ENCODE measurements at places on chromosomes 12 and 14.

DNA sequence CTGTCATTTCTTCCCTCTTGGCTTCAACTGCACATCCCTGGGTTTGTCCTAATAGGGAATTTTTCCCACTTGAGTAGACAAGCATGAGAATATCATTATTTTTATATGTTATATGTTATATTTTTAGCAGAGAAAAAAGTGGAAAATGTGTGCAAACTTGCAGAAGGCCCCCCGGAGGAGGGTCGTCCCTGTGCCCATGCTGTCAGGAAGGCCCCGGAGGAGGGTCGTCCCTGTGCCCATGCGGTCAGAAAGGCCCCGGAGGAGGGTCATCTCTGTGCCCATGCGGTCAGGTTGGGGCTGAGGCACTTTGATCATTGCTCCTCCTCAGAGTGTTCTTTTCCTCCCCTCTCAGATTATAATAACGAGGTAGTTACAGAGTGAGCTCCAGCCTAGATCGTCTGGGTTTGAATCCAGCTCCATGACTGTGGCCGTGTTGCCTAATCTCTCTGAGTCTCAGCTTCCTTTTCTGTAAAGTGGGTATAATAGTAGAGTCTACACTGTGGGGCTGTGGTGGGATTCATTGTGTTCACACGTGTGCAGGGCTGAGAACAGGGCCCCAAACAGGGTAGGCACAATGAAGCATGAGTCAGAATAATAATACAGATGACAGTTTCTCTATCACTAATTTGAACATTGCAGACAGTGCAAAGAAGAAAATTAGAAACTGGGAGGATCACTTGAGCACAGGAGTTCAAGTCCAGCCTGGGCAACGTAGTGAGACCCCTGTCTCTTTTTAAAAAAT is 33.4 kb downstream of the ELK3 start:
- no peak for DNase-seq

DNA sequence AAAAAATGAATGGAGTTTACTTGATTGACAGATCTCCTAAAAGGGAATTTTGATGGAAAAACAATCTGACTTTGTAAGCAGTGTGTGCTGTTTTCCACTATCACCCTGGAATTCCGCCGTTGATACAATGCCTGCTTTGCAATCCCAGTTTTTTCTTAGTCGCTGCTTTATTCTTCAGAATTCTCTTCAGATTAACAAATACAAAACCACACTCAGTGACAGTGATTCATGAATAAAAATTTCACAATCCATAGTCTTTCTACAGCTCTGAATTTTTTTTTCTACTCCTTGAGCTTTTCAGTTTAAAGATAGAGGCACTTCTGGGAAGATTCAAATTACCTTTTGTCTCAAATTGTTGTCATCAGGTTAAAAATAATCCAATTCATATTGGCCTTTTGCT is 44.6 kb upstream of the KITLG start:
- DNase-seq: no peak

DNA sequence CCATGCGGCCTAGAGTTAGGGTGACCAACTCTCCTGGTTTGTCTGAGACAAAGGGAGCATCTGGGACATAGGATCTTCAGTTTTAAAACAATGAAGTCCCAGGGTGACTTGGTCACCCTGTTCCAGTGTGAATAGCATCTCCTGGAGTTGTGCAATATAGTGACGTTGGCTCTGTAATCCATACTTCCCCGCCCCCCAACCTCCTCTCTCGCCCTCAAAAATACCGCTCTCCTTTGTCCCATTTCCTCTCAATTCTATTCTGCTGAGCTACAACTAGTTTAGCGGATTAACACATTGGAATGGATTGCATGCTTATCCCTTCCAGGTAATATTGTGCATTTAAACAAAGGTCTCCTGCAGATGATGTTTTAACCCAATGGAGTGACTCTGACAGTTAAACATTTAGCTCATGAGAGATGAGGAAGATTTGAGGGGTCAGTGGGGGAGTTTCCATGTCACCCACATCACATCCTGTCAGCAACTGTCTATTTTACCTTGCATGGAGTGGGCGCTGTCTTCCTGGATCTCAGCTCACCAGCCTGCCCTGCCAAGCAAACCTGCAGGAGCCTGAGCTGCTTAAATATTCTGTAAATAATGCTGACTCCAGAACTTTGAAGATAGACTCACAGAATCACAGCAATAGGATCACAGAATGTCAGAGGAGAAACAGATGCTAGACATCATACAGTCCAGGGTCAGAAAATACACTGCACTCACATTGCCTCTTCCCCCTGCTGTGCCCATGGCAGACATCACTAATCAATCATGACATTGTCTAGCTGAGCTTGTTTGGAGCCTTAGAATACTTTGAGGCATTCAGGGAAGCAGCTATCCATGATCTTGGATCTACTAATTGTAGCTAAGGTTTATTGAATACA is 43.0 kb downstream of the MAP1LC3B2 start:
- no peak for DNase-seq

DNA sequence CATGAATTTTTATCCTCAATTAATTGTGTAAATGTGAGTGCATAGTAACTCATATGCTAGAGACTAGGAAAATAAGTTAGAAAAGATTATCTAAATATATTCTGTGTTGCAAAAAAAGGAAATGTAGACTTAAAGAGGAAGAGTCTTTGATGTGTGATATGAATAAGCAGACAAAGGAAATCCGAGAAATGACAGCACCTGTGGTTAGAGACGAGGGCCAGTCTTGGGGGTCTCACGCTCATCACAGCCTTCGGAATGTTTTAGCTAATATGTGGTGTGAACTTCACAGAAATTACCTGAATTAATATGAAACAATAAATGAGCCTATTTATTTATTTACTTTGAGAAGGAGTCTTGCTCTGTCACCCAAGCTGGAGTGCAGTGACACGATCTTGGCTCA is 11.6 kb downstream of the ATP6V0A2 start:
- no peak for DNase-seq

- DNase-seq: no peak
Measured at GRCh38 chr14:80017795-80018194, 193.5 kb downstream of the DIO2 start.

DNA sequence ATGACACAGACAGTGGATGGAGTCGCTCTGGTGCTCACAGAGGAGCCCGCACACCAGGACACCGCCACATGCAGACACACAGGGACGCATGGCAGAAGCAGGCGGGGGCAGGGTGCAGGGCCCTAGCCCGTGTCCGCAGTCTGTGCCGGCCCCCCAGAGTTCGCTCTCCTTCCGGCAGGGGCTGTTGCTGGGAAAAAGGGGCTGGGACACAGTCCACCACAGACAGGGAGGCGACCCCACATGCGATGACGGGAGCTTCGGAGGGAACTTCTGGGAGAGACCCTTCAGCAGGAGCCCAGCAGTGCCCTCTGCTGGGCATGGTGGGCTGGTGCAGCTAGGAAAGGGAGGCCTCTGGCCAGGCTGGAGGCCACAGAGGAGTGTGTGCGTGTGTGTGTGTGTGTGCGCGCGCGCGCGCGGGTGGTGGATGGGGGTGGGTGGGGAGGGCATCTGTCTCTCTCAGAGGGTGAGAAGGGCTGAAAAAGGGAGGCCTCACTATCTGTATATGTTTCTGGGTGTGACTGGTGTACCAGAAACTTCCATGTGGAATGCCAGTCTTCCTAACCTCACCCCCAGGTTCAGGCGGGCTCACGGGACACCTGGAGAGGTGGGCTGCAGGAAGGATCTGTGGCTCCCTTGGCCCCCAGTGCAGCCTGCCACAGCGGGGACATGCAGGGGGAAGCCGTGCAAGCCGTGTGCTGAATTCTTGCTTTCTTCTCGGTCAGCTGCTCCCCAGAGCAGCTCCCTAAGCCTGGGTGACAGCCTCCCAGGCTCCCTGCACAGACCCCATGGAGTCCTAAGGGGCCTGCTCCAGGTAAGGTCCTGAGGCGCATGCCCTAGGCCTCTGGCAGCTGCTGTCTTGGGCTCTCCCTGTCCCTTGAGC is 60.7 kb downstream of the PLEKHG3 start:
- DNase-seq: peak; percentile 51

DNA sequence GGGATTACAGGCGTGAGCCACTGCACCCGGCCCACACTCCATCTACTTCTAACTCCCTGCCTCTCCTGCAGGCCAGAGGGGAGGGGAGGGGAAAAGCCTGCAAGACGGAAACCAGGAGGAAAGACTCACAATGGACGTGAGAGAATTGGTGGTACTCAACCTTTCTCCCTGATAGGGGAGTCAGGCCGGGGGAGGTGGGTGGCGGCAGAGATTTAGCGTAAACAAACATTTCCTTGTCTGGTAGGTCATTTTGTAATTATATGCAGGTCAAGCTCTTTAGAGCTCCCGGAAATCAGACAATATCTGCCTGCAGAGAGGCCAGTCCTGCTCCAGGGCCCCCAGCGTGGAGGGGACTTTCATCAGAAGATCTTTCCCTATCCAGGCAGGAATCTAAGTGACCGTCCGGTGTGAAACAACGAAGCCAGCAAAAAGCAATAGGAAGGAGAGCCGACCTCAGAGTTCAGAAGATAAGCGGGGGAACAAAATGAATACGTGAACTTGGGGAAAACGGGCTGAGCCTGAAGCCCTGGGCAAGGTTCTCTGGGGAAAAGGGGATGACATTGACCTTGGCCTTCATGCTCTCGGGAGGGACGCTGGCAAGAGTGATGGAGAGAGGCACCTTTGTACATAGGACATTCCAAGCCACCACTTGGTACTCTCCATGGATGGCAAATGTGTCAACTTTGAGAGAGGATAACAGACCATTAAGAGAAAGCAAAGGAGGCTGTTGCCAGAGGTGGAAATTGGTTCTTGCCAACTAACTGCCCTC is 62.3 kb downstream of the SPRING1 start:
- DNase-seq: no peak

- no peak for DNase-seq
Measured at GRCh38 chr12:87704374-87704773, 324.8 kb downstream of the C12orf50 start.

DNA sequence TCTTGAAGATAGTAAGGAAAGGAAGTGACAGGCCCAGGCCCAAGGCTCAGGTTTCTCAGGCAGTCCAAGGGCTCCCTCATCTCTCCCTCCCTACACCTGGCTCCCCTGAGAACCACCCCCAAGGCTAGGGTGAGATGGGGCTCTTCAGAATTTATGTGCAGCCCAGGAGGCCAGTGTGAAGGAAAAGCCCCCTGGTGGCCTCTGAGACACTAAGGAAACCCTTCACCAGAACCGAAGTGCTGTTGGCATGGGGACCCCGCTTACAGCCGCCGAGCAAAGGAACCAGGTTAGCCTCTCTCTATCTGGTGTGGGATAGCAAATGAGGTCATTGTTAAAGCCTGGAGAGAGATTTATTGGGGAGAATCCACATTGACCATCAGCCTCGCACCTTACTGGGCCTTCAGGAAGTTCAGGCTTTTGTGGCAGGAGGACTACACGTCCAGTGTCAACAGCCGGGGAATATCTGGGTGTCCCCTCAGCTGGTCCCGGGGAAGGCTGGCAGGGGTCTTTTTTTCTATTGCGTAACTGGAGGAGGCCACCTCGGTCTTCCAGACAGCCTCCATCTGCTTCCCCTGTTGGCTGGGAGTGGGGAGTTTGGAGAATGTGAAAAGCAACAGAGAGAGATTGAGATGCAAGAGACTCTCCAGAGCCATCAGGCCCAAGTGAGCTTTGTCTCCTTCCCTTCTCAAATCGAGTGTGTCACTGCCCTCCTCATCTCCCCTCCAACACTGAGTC is 18.1 kb downstream of the FAM186B start:
- DNase-seq: no peak

DNA sequence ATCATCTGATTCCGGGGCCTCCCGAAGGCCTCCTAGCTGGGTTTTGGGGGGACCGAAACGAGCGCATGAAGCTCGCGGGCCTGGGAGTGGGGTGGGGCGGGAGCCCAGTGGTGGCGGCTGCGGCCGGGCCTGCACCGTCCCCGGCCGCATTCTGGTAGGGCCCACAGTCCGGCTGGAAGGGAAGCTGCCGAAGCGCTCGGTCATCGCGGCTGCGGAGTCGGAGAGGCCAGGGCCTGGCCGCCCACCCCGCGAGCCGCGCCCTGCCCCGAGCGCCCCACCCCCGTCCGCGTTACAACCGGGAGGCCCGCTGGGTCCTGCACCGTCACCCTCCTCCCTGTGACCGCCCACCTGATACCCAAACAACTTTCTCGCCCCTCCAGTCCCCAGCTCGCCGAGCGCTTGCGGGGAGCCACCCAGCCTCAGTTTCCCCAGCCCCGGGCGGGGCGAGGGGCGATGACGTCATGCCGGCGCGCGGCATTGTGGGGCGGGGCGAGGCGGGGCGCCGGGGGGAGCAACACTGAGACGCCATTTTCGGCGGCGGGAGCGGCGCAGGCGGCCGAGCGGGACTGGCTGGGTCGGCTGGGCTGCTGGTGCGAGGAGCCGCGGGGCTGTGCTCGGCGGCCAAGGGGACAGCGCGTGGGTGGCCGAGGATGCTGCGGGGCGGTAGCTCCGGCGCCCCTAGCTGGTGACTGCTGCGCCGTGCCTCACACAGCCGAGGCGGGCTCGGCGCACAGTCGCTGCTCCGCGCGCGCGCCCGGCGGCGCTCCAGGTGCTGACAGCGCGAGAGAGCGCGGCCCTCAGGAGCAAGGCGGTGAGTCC is at the start of gene KLC1:
KLC1 (plus strand) TSS at position 528 of the 819 bp plus-strand sequence. CDS start 25,354 bp downstream, outside the sequence.
- peak; percentile 28 for DNase-seq

- DNase-seq: no peak
Measured at GRCh38 chr14:105117710-105118385, 50.7 kb downstream of the JAG2 start.

DNA sequence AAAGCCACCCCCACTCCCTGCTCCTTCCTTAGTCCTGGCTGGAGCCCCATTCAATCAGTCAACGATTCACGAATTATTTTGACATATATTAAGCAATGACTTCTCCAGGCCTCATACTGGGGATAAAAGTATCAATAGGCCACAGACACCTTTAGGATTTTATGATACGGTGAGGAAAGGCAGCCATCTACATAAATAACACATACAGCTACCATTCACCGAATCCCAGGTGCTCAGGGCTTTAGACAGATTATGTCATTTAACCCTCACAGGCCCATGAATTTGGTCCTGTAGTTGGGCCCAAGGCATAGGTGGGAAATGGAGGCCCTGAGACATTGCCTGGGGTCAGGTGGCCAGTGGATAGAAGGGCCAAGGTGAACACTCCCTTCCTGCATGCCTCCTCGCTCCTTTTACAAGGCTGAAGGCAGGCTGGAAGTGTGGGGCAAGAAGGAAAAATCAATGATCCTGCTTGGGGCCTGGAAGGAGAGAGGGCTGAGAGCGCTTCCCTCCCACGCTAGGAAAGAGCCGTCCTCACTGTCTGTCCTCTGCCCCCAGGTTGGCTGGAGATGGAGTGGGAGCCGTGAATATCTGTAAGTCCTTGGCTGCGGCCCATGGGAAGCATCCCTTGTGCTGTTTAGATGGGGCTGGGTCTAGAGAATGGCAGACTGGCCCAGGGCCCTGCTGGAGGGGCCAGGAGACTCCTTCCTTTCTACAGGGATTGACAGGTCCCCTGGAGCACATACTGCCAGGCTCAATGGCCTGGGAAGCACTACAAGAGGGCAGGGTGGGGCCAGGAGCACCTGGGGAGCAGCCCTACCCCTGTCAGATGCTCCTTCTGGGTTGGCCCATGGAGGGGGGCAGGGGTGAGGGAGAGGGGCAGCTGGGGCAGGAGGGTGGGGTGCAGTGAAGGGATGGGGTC is 14.8 kb downstream of the KRT7 start:
- DNase-seq: no peak

DNA sequence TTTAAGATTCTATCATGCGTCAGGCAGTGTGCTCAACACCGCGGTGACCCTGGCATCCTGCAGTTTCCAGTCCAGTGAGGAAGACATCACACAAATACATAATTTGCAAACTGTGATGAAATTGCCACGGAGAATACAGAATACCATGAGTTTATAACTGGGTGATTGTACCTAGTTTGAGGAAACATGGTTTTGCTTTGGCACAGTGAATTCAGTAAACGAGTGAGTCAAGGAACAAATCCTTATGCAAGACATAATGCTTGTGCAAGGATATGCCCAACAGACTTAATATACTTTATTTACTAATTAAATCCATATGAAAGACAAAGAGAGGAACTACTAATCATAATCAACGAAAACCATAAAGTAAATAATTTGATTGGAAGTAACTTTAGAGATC is 311.8 kb upstream of the TMTC1 start:
- DNase-seq: no peak

Data from Jurkat, Clone E6-1 (cell line).